Small intestine (tissue), 16 donors: ENCODE measurements at places on chromosomes 1 and 21. TPM values are rescaled to one million over a fixed set of nuclear protein-coding genes. Genes with fewer than 3 reads are reported as not detected.
A peak's percentile ranks its signal among the peaks of the same experiment; 100 is the strongest.

- no peak overlapping the region for H3K27ac ChIP-seq
- H3K4me3 ChIP-seq = no peak overlapping the region
- H3K36me3 ChIP-seq = no peaks in the 10 kb centered on the region
- H3K27me3 ChIP-seq = no peaks in the 10 kb centered on the region
Measured at GRCh38 chr1:71088645-71089287, 7.9 kb upstream of the ZRANB2 start.

- H3K27me3 ChIP-seq = no peaks in the 10 kb centered on the region
- no peak overlapping the region for H3K4me3 ChIP-seq
- no peak for DNase-seq
- no peaks in the 10 kb centered on the region for H3K4me1 ChIP-seq
Measured at GRCh38 chr1:155466996-155467395, 95.6 kb downstream of the ASH1L start.

DNA sequence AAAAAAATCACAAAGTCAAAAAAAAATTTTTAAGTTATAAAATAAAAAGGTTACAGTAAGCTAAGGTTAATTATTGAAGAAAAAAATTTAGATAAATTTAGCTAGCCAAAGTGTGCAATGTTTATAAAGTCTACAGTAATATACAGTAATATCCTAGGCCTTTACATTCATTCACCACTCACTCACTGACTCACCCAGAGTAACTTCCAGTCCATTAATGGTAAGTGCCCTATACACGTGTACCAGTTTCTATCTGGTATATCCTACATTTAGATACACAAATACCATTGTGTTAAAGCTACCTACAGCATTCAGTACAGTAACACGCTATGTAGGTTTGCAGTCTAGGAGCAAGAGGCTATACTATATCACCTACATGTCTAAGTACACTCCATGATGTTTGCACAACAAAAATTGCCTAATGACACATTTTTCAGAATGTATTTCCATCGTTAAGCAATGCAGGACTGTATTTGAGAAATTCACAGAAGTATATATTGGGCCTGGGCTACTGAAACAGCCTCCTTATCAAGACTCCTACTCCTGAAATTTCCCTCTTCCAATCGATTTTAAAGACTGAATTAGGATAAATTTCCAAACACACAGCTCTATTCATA lies 155.1 kb downstream of the COP1 start:
- peak; percentile 16 for DNase-seq
- H3K4me3 ChIP-seq = no peak overlapping the region
- no peaks in the 10 kb centered on the region for H3K27me3 ChIP-seq
- peaks cover 9% of the 10 kb centered on the region for H3K36me3 ChIP-seq
- H3K4me1 ChIP-seq = no peaks in the 10 kb centered on the region

DNA sequence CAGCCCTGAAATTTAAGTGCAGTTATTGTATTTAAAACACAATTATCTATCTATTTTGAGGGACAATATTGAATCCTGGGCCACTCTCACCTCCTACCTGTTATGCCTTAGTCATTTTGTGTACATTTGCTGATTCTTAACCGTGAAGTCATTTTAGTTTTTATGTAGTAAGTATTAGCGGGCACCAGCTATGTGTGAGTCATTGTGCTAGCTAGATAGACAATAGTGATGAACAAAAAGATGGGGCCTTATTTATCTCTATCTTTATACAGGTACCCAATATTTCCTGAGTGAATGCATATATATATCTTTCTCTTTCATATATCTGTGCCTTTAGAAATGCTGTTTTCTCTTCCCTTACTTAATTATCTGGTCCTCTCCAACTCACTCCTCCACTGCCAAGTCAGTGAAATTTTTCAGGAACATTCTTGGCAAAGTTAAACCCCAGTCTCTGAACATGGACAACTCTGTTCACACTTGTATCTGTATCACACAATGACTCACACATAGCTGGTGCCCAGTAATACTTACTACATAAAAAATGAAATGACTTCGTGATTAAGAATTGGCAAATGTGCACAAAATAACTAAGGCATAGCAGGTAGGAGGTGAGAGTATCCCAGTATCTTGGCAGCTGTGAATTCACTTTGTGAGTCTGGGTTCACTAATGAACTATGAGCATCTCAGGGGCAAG lies 166.0 kb upstream of the C8B start:
- peaks cover 2% of the 10 kb centered on the region for H3K36me3 ChIP-seq
- no peak for DNase-seq
- H3K4me3 ChIP-seq = no peak overlapping the region
- H3K27me3 ChIP-seq = no peaks in the 10 kb centered on the region
- H3K27ac ChIP-seq = no peak overlapping the region
- no peaks in the 10 kb centered on the region for H3K4me1 ChIP-seq

DNA sequence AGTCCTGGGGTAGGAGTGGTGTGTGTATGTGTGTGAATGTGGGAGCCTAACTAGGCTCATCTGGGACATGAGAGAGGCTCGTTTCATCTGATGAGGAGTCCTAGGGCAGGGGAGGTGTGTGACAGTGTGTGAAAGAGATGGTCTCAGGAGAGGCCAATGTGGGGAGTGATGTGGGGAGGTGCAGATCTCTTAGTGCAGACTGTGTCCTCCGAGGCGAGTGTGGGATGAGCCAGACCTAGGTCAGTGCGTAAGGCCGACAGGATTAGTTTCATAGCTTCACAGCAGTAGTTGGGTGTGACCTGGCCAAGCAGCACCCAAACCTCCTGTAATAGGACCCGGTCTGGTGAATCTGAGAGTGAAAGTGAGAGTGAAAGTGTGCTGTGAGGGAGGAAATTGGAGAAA lies 94.7 kb downstream of the LIPI start:
- no peak overlapping the region for H3K27ac ChIP-seq
- DNase-seq = peak; percentile 15
- no peaks in the 10 kb centered on the region for H3K4me1 ChIP-seq
- no peak overlapping the region for H3K4me3 ChIP-seq
- H3K27me3 ChIP-seq = no peaks in the 10 kb centered on the region

GRCh38 chr1:60727552-60727951 lies 354.8 kb upstream of the NFIA start:
- H3K4me3 ChIP-seq = no peak overlapping the region
- DNase-seq = no peak
- H3K27ac ChIP-seq = no peak overlapping the region
- no peaks in the 10 kb centered on the region for H3K4me1 ChIP-seq
- H3K27me3 ChIP-seq = no peaks in the 10 kb centered on the region

DNA sequence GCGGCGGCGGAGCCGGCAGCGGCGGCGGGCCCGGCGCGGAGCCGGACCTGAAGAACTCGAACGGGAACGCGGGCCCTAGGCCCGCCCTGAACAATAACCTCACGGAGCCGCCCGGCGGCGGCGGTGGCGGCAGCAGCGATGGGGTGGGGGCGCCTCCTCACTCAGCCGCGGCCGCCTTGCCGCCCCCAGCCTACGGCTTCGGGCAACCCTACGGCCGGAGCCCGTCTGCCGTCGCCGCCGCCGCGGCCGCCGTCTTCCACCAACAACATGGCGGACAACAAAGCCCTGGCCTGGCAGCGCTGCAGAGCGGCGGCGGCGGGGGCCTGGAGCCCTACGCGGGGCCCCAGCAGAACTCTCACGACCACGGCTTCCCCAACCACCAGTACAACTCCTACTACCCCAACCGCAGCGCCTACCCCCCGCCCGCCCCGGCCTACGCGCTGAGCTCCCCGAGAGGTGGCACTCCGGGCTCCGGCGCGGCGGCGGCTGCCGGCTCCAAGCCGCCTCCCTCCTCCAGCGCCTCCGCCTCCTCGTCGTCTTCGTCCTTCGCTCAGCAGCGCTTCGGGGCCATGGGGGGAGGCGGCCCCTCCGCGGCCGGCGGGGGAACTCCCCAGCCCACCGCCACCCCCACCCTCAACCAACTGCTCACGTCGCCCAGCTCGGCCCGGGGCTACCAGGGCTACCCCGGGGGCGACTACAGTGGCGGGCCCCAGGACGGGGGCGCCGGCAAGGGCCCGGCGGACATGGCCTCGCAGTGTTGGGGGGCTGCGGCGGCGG lies 1.0 kb downstream of the ARID1A start:
- H3K4me3 ChIP-seq = peak overlapping the region; percentile 99
- H3K27ac ChIP-seq = peak overlapping the region; percentile 96

DNA sequence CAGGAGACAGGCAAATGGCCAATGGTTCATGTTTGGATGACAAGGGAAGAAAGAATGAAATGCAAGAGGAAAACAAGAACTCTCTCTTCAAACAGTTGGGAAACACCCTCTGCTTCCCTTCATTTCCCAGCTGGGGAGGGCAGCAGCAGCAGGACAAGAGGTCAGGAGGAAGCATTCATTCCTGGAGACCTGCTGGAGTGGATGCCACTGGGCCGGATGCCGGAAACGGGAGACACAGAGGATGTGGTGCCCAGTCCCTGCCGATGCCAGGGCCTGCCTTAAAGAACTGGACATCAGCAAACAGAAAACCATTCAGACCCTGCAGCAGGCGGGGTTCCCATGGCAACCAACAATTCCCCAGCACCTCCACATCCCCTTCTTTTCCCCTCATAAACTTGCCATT lies 102.3 kb upstream of the ZNF648 start:
- DNase-seq = no peak
- H3K27ac ChIP-seq = peak overlapping the region; percentile 71
- H3K4me3 ChIP-seq = no peak overlapping the region
- no peaks in the 10 kb centered on the region for H3K27me3 ChIP-seq
- H3K4me1 ChIP-seq = no peaks in the 10 kb centered on the region
- no peaks in the 10 kb centered on the region for H3K36me3 ChIP-seq

GRCh38 chr1:101238031-101238628 lies 1.3 kb downstream of the S1PR1 start:
- no peaks in the 10 kb centered on the region for H3K4me1 ChIP-seq
- peak overlapping the region; percentile 10 for H3K4me3 ChIP-seq
- no peak for DNase-seq
- no peaks in the 10 kb centered on the region for H3K27me3 ChIP-seq

MPZ gene
- 0.67 TPM for polyA plus RNA-seq
